ENCODE measurements at places on chromosomes 3 and 15. TPM values are rescaled to one million over a fixed set of nuclear protein-coding genes. Genes with fewer than 3 reads are reported as not detected.
A peak's percentile ranks its signal among the peaks of the same experiment; 100 is the strongest.

- DNase-seq, result no peak
These were observed 103.6 kb upstream of the BFSP2 start for GRCh38 chr3:133295944-133296917.

GRCh38 chr3:171783086-171783485 is 27.2 kb downstream of the PLD1 start:
- no peak for DNase-seq

GRCh38 chr3:160180581-160181216 is 44.5 kb upstream of the C3orf80 start:
- no peak for DNase-seq

- no peak for DNase-seq
These were observed 9.3 kb downstream of the GALNT15 start for GRCh38 chr3:16183601-16184270.

DNA sequence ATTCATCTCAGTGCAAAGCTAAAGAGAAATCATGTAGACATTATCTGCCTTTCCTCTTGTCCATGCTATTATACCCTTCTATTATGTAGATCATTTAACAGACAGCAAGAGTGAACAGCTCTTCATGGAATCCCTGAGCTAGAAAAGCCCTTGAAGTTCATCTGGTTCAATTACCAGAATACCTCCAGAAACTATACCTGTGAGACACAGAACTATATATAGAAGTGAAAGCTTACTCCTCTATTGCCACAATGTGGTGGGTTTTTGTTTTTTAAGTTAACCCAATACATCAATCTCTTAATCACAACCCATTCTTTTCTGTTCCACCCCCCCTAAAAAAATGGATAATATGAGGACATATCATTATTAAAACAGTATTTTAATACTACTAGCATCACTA is 347.7 kb downstream of the PLCL2 start:
- no peak for DNase-seq

DNA sequence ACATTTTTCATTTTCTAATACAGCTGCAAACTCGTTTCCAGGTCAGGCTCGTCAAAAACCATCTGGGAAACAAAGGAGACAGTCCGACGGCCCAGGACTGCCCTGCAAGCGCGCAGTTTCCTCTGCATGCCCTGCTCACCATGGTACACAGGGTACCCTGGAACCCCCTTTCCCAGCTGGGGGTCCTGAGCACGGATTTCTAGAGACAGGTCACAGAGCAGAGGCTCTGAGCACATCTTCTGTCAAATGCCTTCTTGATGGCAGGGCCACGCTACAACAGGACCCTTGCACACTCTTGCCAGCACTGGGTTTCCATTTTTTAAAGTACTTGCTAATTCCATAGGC is 8.1 kb downstream of the ZXDC start:
- DNase-seq, result no peak

GRCh38 chr3:106120356-106120755 is 251.5 kb upstream of the CBLB start:
- DNase-seq, result no peak

- no peak for DNase-seq
These were observed 4.9 kb downstream of the PARP15 start for GRCh38 chr3:122582390-122582789.

GRCh38 chr3:131883086-131883485 is 151.7 kb downstream of the CPNE4 start:
- no peak for DNase-seq

DNA sequence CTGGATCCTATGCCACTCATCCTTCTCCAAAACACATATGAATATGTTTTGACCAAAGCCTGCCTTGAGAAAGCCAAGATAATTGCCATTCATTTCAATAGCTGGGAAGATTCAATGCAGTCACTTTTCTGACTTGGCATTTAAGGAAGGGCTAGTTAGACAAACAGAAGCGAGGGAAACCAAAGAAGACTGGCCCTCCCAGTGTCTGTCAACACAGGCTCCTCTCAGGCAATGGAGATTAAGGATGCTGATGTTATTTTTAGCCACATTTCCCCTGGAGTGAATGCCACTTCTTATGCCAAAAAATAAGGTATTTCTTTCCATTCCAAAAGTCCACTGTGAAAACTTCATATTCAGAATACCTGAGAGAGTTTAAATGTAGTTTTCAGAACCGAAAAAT is 101.7 kb downstream of the P3H2 start:
- no peak for DNase-seq

GRCh38 chr3:134366928-134367811 is 7.1 kb downstream of the AMOTL2 start:
- DNase-seq, result peak; percentile 85

- DNase-seq, result no peak
These were observed 57.5 kb upstream of the ZBED2 start for GRCh38 chr3:111652492-111653180.

The ZCWPW2 gene
- total RNA-seq, result 0.51 TPM

The KLF15 gene
- 53.8 TPM for total RNA-seq

The STRA6 gene
- total RNA-seq, result not detected

All from mesenteric fat pad (tissue), 1 donor.